ENCODE measurements at places on chromosomes 7 and 10.

DNA sequence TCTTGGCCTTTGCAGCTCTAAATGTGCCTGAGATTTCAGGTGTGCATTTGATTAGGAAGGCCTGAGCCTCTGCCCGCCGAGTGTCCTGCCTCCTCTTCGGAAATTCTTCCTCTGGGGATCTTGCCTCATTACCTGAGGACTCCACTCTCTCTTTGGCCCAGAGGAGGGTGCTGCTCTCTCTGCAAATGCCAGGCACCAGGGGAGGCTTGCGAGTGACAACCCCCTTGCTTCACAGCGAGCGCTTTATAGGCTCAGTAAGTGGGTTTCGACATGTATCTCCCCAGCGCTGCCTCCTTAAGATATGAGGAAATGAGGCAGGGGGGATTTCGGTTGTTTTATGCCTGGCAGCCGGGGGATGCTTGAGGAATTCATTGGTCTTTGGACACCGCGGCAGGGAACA lies 423.9 kb downstream of the GLRX3 start:
- no peak for DNase-seq

DNA sequence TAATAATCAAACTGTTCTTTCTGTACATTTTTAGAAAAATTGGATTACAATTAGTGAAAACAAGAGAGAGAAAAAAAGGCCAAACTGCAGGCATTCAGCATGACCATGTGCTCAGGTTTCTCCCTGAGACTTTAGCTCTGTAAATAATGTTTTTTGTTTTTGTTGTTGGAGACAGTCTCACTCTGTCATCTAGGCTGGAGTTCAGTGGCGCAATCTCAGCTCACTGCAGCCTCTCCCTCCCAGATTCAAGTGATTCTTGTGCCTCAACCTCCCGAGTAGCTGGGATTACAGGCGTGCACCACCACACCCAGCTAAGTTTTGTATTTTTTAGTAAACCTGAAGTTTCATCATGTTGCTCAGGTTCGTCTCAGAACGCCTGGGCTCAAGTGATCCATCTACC lies 23.0 kb downstream of the BZW2 start:
- no peak for DNase-seq

DNA sequence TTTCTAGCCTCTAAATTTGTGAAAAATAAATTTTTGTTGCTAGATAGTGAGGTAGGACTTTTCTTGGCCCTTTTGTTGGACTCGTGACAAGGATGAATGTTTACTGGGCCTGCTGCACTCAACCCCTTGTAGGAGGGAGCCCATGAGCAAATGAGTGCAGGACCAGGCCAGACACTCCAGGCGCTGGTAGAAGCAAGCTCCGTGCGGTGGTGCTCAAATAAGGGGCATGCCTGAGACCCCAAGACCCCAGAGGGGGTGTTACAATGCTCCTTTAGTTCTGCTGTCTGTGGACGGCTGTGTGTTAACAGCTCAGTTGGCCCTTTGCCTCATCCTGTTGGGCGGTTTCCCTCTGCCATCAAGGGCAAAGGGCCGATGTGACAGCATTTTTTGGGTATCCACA lies 1195.3 kb upstream of the PHF14 start:
- no peak for DNase-seq

GRCh38 chr10:121521794-121522556 lies 76.3 kb downstream of the FGFR2 start:
- DNase-seq = no peak

GRCh38 chr7:34038816-34039470 lies 133.6 kb downstream of the BMPER start:
- DNase-seq = no peak

DNA sequence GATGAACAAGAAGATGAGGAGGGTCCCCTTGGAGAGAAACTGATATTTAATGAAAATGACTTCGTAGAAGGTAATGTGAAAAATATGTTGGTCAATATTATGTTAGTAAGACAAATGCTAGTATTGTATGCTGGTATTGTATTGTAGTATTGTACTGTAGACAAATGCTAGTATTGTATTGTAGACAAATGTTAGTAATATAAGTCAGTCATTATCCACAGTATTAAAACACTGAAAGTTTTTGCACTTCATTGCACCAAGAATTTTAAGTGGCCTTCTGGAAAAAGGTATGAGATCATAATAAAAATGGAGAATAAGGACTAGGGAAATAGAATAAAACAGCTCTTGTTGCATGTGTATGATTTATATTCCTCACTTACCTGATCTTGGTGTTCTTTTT lies 17.5 kb downstream of the CSGALNACT2 start:
- DNase-seq = no peak

DNA sequence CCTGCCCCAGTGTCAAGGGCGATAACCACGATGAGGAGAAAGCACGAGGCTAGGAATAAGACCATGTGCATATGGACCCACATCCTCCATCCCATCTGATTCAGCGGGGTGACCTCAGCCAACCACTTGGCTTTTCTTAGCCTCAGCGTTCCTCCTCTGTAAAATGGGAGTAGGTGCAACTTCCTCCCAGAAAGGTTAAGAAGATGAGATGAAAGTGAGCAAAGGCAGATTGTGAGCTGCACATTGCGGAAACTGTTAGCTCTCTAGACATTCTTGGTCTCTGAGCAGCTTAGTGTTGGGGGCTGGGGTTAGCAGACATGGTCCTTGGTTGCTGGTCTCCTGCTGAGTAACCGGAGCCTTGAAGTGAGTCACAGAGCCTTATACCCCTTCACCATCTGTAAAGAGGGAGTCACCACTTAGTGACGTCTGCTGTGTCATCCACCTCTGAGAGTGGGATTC lies 497.3 kb upstream of the GALNT17 start:
- DNase-seq = peak; percentile 19

DNA sequence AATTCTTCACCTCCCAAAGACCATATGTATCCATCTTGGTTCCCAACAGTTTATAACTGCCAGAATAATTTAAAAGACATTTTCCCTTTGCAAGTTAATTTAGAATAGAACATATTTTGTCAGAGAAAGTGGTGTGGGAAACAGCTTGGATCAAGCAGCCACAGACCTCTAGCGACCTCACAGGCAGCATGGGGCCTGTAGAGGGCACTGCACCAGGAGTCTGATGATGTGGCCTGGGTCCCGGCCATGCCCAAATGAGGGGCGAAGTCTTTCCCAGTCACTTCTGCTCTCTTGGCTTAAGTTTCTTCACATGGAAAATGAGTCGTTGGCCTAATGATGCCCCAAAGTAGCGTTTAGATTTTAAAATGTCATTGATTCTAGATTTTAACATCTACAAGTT lies 243.2 kb downstream of the SDK1 start:
- DNase-seq = no peak

- no peak for DNase-seq
Measured at GRCh38 chr10:95756041-95756761, at the start of gene ENTPD1. TSS of gene ENTPD1 (plus strand) at chr10:95756163. CDS start at chr10:95756240, 77 bp downstream.

Data from stimulated activated CD8-positive, alpha-beta memory T cell treated with anti-CD3 and anti-CD28 coated beads, Interleukin-15, amount 100 ng/mL, for 48 hours (primary cell).